ENCODE measurements at places on chromosomes 11 and 22.

DNA sequence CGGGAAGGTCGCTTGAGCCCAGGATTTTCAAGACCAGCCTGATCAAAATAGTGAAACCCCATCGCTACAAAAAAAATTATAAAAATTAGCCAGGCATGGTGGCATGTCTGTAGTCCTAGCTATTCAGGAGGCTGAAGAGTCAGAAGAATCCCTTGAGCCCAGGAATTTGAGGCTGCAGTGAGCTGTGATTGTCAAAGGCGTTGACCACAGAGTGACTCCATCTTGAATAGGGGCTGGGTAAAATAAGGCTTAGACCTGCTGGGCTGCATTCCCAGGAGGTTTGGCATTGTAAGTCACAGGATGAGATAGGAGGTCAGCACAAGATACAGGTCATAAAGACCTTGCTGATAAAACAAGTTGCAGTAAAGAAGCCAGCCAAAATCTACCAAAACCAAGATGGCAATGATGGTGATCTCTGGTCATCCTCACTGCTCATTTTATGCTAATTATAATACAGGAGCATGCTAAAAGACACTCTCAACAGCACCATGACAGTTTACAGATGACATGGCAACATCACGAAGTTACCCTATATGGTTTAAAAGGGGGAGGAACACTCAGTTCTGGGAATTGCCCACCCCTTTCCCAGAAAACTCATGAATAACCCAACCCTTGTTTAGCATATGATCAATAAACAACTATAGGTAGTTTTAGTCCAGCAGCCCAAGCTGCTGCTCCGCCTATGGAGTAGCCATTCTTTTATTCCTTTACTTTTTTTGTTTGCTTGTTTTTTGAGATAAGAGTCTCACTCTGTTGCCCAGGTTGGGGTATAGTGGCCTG is 2.8 kb upstream of the RDX start:
- no peak for DNase-seq

GRCh38 chr11:40030867-40031266 is 1428.6 kb downstream of the LRRC4C start:
- DNase-seq, result no peak

GRCh38 chr11:31805629-31806185 is 5.4 kb downstream of the PAX6 start:
- no peak for DNase-seq

- DNase-seq, result no peak
Observed at GRCh38 chr11:77207618-77208313, 79.7 kb downstream of the MYO7A start.

GRCh38 chr11:7844521-7844920 is 47.8 kb upstream of the OR5P2 start:
- DNase-seq, result no peak

DNA sequence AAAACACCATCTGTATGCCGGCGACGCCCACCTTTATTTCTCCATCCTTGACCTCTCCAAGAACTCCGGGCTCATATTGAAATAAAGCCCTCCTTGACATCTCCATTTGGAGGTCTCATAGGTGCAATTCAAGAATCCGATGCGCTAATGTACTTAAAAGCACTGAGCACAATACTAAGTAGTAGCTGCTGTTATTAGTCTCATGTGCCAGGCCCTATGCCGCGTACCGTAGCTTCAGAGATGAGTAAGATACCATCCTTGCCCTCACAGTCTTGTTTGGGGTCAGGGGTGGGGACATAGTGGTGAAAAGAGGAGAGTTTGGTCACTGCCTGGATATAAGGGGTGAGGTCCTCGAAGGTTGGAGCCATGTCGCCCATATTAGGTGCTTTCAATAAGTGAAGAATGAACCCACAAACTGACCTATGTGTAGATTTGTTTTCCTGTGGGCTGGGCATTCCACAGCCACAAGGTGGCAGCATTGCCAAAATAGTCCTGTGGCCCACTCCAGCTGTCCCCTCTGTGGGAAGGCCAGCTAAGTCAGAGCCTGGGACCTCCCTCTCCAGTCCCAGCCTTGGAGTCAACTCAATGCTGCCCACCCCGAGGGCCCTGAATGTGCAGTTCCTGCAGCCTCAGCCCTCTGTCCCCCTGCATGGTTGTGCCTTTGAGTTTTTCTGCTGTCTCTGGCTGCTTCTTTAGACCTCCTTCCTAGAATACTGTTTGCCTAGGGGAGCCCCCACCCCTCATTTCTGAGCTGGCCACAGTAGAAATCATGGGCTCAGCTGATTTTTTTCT is 6.5 kb downstream of the DCPS start:
- peak; percentile 37 for DNase-seq

DNA sequence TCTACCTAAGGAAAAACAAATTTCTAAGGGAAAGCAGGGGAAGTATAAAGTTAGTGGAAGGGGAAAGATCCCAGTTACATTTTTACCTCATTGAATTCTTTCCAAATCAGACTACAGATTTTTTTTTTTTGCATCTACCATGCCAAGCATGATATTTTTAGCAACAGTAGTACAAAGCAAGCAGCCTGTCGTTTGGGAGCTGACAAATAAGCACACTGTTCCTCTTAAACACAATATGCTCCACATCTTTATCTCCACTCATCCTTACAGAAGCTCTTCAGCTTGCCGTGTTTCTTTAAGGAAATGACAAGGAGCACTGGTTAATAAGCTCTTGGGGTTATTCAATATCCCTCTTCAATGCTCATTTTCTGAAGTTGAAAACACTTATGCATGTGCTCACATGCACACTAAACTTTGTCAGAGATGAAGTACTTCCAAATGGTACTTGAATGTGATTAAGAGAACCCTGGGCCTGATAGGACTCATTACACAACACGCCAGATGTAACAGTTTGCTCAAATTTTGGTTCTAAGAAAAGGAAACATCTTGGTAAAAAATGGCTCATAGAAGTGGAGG is 53.8 kb downstream of the PAX6 start:
- DNase-seq, result no peak

DNA sequence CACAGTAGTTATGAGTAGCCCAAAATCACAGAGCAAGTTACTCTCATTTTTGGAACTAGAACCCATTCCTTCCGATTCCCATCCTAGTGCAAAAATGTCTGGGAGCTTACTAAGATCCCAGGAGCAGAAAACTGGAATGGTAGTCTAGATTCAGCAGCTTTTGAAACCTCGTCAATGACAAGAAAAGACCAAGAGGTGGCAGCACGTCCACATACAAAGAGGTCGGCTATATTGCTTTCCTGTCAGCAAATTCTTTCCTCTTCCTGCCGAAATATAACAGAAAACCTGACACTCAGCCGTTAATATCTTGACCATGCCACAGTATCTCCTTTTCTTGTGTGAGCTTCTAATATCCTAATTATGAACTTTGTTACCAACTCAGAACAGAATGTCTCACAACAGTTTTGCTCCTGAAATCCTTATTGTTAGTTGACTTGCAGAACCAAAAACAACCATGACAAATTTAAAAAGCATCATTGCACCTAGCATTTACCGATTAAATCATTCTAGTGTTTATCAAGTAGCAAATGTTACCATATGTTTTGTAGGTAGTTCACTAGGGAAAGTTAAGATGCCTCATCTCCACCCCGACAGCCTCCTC is 92.8 kb upstream of the OR9G4 start:
- peak; percentile 39 for DNase-seq

DNA sequence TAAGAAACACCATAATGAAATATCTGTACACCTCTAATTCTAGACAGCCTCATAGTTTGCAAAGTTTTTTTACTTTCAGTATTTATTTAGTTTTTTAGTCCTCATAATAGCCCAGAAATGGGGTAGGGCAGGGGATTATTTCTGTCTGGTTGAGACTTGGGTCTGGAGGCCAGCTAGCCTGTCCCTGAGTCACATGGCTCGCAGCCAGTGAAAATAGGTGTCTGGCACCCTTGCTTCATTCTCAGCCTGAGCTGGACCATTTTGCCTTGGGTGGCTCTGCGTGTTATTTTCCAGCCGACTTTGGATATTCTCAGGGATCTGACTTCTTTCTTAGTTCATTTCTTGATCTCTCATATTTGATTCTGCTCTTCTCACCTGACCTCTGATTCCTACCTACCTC is 123.9 kb upstream of the NARS2 start:
- DNase-seq, result no peak

- no peak for DNase-seq
Observed at GRCh38 chr11:37689951-37690350, 1091.9 kb upstream of the RAG2 start.

- no peak for DNase-seq
Observed at GRCh38 chr22:36699915-36700314, 3.6 kb downstream of the CACNG2 start.

DNA sequence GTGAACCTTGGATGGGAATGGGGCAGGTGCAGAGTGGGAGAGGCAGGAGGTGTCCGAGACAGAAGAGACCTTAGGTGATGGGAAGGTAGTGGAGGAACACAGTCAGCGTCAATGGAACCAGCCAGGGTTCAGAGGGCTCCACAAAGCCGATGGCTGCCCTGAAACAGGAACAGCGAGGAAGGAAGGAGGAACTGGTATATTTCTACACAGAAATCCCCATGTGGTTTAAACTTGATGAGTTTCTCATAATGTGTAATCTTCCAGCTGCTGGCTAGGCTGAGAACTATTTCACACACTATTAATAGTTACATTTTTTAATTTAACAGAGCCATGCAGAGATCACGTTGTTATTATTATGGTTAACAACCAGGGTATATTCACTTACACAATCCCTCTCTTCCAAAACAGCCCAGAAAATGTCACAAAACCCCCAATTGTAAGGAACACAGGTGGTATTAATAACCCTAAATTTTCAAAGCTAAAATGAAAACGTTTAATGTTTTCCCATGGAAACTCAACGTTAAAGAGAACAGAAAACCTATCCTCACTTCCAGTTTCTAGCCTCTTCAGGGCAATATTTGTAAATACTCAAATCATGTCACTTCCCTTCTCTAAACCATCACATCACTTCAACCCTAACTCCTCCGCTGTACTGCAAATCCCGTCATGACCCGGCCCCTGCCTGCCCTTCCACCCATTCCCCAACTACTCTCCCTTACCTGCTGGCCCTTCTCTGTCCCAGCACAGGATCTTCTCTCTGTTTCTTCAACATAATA is 74.5 kb upstream of the ARFGAP3 start:
- no peak for DNase-seq

DNA sequence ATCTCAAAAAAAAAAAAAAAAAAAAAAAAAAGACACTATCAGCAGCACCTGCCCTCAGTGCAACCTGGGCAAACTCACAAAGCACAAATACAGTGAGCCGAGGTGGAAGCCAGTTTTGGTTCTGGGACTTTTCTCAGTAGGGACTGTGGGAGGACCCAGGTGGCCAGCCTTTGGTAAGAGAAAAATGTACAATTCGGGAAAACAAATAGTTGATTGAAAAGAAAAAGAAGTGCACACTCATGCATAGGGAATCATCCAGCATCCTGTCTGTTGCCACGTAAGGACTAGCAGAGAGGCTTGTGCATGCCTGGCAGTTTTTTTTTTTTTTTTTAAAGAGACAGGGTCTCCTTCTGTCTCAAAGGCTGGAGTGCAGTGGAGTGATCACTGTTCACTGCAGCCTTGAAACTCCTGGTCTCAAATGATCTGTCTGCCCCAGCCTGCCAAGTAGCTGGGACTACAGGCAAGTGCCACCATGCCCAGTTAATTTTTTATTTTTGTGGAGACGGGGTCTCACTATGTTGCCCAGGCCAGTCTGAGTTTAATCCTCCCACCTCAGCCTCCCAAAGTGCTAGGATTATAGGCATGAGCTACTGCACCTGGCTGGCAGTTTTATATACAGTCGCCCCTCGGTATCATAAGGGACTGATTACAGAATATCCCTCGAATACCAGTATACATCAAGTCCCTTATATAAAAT is 36.7 kb downstream of the TPST2 start:
- DNase-seq, result no peak

DNA sequence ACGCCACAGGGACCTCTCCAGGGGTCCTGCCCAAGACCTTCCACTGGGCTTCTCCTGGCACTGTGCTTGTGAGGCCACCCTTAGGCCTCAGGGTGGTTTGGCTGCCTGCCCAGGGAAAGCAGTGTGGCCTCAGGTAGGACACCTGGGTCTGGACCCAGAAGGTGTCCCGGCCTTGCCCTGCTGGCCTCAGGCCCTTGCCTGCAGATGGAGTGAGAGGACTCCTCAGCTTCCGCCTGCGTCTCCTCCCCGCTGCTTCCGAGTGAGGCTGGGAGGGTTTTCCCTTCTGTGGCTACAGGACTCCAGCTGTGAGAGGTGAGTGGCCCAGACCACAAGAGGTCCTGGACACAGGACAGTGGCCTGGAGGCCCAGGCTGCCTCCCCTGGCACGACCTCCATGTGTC is 60.4 kb downstream of the WNT7B start:
- DNase-seq, result no peak

GRCh38 chr11:117828611-117829368 is 4.2 kb upstream of the FXYD2 start:
- peak; percentile 87 for DNase-seq

GRCh38 chr22:37146507-37147180 is 3.1 kb downstream of the IL2RB start:
- no peak for DNase-seq

- no peak for DNase-seq
Observed at GRCh38 chr11:120746836-120747609, 235.5 kb downstream of the GRIK4 start.

GRCh38 chr11:76653012-76653673 is 17.4 kb downstream of the LRRC32 start:
- no peak for DNase-seq

DNA sequence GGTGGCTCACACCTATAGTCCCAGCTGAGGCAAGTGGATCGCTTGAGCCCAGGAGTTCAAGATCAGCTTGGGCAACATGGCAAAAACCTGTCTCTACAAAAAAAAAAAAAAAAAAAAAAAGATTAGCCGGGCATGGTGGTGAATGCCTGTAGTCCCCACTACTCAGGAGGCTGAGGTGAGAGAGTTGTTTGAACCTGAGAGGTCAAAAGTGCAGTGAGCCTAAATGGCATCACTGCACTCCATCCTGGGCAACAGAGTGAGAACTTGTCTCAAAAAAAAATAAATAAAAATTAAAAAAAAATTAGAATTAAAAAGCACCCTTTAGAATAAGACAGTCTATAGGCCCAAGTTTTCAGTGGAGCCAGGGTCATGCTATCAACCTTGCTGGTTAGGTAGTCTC is 95.5 kb downstream of the PDHX start:
- DNase-seq, result no peak

DNA sequence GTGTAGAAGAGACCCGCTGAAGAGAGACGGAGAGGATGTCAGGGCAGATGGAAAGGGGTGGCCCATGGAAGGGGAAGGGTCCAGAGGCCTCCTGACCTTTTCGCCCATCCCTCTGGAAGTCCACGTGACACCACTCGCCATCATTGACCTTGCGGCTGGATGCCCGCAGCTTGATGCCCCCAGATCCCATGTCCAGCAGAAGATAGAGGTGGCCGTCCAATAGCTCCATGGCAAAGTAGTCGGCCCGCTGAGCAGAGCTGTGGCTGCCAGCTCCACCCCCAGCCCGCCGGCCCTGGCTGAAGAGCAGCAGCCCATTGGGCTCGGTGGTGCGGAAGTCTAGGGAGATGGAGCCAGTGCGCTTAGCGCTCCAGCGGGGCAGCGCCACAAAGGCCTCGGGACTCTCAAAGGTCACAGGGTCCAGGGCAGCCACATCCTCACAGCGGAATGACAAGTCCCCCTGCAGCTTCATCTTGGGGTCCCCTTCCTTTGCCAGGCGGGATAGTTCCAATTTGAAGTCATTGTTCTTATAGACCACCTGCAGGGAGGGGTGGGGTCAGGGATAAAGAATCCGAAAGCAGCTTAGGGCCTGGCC is 55.7 kb downstream of the NRXN2 start:
- DNase-seq, result no peak
